ENCODE measurements at places on chromosomes 12 and 14. TPM values are rescaled to one million over a fixed set of nuclear protein-coding genes. Genes with fewer than 3 reads are reported as not detected.

DNA sequence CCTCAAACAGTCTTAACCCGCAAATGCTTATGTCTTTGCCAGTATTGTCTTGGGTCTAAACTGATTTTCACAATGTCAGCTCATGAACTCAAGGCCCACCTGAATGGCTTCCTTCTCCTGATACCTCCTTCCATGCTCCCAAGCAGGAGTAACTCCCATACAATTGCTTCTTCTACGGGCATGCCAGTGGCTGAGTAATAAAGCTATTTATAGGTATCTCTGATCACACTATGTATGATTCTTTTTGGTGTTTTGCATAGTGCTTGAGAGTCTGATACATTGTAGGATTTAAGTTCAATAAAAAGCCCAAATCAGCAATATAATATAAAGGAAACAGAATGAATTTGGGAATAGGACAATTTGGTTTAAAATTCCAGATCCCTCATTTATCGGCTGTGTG, 235.0 kb upstream of the DCN start:
- no peaks in the 10 kb centered on the region for H3K36me3 ChIP-seq
- H3K4me3 ChIP-seq, result no peak overlapping the region
- no peak overlapping the region for H3K27ac ChIP-seq
- no peaks in the 10 kb centered on the region for H3K4me1 ChIP-seq
- no peak for DNase-seq

- peaks cover 85% of the 10 kb centered on the region for H3K27me3 ChIP-seq
- peaks cover 3% of the 10 kb centered on the region for H3K4me1 ChIP-seq
- H3K27ac ChIP-seq, result no peak overlapping the region
- H3K36me3 ChIP-seq, result no peaks in the 10 kb centered on the region
- peak; percentile 77 for DNase-seq
- H3K4me3 ChIP-seq, result peak overlapping the region; percentile 58
Observed at GRCh38 chr14:67514650-67515385, 18.3 kb upstream of the PLEKHH1 start.

DNA sequence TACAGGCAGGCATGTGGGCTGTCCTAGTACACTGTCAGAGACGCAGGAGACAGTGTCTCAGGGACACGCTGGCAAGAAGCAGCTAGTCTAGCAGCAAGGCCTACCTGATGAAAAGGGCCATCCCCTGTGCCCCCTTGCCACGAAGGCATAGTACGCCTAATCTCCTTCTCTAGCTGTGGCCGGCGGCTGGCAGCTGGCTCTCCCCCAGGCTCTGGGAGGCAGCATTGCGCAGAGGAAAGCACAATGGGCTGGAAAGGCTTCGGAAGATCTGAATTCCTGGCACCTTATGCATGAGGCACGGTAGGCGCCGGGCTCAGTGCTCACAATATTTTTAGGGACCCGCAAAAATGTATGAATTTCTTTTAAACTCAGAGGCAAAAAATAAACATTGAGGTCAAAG, 16.0 kb upstream of the PLEKHH1 start:
- DNase-seq, result peak; percentile 80
- peaks cover 3% of the 10 kb centered on the region for H3K4me1 ChIP-seq
- no peaks in the 10 kb centered on the region for H3K36me3 ChIP-seq

GRCh38 chr14:104784218-104784568, 11.4 kb downstream of the AKT1 start:
- H3K4me3 ChIP-seq, result no peak overlapping the region
- H3K27ac ChIP-seq, result no peak overlapping the region
- no peak for DNase-seq
- no peaks in the 10 kb centered on the region for H3K4me1 ChIP-seq

GRCh38 chr12:8993827-8994226, 4.5 kb downstream of the KLRG1 start:
- no peaks in the 10 kb centered on the region for H3K36me3 ChIP-seq
- H3K4me3 ChIP-seq, result no peak overlapping the region
- DNase-seq, result no peak
- H3K27ac ChIP-seq, result no peak overlapping the region

GRCh38 chr12:105769486-105769885, 369.3 kb downstream of the NUAK1 start:
- H3K36me3 ChIP-seq, result no peaks in the 10 kb centered on the region
- DNase-seq, result no peak
- H3K4me3 ChIP-seq, result no peak overlapping the region
- H3K27ac ChIP-seq, result no peak overlapping the region
- H3K4me1 ChIP-seq, result peaks cover 3% of the 10 kb centered on the region
- H3K27me3 ChIP-seq, result no peaks in the 10 kb centered on the region

GRCh38 chr14:26859483-26859882, 261.6 kb upstream of the NOVA1 start:
- no peak for DNase-seq
- H3K27ac ChIP-seq, result no peak overlapping the region
- no peak overlapping the region for H3K4me3 ChIP-seq

GRCh38 chr14:90523961-90524875, 127.4 kb downstream of the CALM1 start:
- no peaks in the 10 kb centered on the region for H3K36me3 ChIP-seq
- H3K27ac ChIP-seq, result no peak overlapping the region
- H3K4me3 ChIP-seq, result no peak overlapping the region
- no peak for DNase-seq
- no peaks in the 10 kb centered on the region for H3K4me1 ChIP-seq

- DNase-seq, result no peak
- no peaks in the 10 kb centered on the region for H3K27me3 ChIP-seq
- no peak overlapping the region for H3K4me3 ChIP-seq
- H3K36me3 ChIP-seq, result no peaks in the 10 kb centered on the region
- no peak overlapping the region for H3K27ac ChIP-seq
- no peaks in the 10 kb centered on the region for H3K4me1 ChIP-seq
Observed at GRCh38 chr12:29844667-29845066, 60.9 kb upstream of the TMTC1 start.

DNA sequence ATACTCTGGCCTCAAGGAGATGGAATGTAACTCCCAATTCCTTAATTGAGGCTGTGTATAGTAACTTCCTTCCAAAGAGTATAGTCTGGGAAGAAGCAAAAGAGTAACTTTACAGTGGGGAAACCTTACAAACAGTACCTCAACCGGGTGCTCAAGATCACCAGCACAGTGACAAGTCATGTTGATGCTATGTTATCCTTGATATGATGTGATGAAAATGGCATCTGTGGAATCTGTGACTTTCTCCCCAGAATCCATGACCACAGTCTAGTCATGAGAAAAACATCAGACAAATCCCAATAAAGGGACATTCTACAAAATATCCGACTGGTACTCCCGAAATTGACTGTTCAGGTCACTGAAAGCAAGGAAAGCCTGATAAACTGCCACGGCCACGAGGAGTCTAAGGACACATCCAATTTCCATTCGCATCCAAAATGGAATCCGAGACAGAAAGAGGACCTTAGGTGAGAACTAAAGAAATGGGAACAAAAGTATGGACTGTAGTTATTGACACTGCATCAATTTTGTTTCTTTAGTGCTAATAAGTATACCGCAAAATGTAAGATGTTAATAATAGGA, 97.3 kb upstream of the FRMD6 start:
- no peak overlapping the region for H3K4me3 ChIP-seq
- DNase-seq, result no peak
- H3K4me1 ChIP-seq, result no peaks in the 10 kb centered on the region
- no peak overlapping the region for H3K27ac ChIP-seq

DNA sequence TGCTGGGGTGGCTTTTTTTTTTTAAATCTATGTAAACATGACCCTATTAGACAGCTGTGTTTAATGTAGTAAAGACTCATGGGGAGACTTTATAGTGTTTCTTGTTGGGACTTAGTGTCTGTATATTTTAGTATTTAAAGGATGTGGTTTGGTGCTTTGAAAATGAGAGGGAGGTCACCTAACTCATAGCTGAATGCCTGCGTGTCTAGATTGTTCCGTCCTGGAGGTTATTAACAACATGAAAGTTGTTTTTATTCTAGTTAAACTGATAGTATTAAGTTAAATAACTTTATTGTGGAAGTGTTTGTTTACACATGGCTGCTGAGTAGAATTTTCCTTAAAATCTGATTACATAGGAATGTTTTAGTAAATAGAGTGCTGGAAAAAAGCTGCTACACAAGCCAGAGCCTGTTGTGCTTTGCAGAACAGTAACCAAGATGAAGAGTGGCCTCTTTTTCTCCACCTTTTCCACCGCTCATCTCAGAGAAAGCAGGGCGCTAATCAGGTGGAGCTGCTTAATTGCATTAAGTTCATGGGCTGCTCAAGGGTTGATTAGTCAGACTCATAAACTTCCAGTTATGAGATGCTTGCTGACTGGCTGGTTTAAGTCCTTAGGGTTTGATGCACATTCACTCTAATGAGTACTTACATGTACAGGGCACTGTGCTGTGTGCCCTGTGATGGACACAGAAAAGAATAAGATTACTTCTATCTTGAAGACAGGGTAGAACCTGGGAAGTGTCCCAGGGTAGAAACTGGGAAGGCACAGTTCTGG, 62.7 kb downstream of the FBXO34 start:
- no peaks in the 10 kb centered on the region for H3K27me3 ChIP-seq
- H3K4me3 ChIP-seq, result no peak overlapping the region
- H3K4me1 ChIP-seq, result peaks cover 20% of the 10 kb centered on the region
- H3K27ac ChIP-seq, result no peak overlapping the region

- DNase-seq, result peak; percentile 80
- H3K27me3 ChIP-seq, result no peaks in the 10 kb centered on the region
- no peak overlapping the region for H3K27ac ChIP-seq
- no peaks in the 10 kb centered on the region for H3K36me3 ChIP-seq
Observed at GRCh38 chr12:17992002-17992656, 97.9 kb downstream of the RERGL start.

DNA sequence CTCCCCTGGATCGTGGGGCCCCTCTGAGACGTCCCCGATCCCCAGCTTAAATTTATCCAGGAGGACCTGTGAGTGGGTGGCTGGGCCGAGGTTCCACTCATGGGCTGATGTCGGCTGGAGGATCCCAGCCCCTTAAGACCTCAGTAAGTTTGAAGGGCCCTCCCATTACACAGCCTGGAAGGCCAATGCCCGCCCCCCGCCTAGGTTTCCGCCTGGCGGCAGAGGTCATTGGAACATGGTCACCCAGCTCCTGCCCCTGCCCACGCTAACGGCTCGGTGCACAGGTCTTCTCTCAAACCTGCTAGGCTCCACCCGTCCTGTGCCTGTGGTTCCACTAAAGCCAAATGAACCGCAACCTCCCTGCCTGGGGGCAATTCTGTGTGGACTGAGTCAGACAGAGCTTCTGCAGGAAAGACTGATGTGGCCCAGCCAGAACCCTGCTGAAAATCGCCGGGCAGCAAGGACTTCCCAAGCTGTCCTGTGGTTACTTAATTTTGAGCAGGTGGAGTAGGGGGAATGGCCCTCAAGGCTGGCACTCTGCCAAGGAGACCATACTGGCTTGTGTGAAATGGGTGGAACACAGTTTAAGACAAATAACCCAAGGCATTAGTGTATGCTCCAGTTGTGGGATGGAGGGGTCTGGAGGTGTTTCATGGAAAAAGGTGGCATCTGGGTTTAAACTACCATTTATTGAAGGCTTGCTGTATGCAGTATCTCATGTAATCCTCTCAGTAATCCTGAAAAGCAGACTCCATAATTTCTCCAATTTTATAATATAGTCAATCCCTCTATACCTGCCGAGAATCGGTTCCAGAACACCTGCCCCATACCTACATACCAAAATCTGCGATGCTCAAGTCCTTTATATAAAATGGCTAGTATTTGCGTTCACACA, 903 bp upstream of the NT5DC3 start:
- no peak overlapping the region for H3K27ac ChIP-seq
- no peaks in the 10 kb centered on the region for H3K4me1 ChIP-seq
- peak; percentile 95 for DNase-seq
- H3K36me3 ChIP-seq, result no peaks in the 10 kb centered on the region
- peak overlapping the region; percentile 80 for H3K4me3 ChIP-seq

DNA sequence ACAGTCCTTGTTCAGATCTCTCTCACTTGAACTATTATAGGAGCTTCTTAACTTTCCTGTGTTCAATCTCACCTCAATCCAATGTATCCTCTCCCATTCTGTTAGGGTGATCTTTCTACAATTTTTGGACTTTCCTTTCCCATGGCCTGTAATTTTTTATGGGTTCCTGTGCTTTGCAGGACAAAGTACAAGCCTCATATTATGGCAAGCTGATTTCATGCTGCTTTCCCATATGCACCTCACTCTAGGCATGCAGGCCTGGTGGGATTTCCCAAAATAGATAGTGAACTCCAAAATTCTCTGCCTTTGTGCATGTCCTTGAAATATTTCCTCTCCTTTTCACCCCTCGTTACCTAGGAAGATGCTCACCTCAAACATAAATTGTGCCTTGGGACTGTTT, 499.4 kb downstream of the NAV3 start:
- H3K4me1 ChIP-seq, result peaks cover 3% of the 10 kb centered on the region
- H3K27ac ChIP-seq, result no peak overlapping the region
- no peaks in the 10 kb centered on the region for H3K36me3 ChIP-seq
- no peak for DNase-seq

- H3K27me3 ChIP-seq, result no peaks in the 10 kb centered on the region
- H3K36me3 ChIP-seq, result no peaks in the 10 kb centered on the region
- H3K27ac ChIP-seq, result no peak overlapping the region
- H3K4me3 ChIP-seq, result no peak overlapping the region
- DNase-seq, result no peak
- H3K4me1 ChIP-seq, result no peaks in the 10 kb centered on the region
Observed at GRCh38 chr14:33350366-33350990, 411.8 kb downstream of the NPAS3 start.

DNA sequence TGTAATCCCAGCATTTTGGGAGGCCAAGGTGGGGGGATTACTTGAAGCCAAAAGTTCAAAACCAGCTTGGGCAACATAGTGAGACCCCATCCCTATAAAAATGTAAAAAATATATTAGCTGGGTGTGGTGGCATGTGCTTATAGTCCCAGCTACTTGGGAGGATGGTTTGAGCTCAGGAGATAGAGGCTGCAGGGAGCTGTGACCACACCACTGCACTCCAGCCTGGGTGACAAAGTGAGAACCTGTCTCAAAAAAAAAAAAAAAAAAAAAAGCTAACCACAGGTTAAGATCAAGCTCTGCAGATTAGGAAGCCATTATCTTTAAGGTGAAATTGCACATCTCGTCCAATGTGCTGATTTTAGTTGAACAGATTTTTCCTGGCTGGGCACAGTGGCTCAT, 23.7 kb upstream of the CERS5 start:
- H3K4me1 ChIP-seq, result no peaks in the 10 kb centered on the region
- H3K27me3 ChIP-seq, result no peaks in the 10 kb centered on the region
- H3K36me3 ChIP-seq, result peaks cover 50% of the 10 kb centered on the region
- H3K27ac ChIP-seq, result no peak overlapping the region
- peak; percentile 12 for DNase-seq
- H3K4me3 ChIP-seq, result no peak overlapping the region

DNA sequence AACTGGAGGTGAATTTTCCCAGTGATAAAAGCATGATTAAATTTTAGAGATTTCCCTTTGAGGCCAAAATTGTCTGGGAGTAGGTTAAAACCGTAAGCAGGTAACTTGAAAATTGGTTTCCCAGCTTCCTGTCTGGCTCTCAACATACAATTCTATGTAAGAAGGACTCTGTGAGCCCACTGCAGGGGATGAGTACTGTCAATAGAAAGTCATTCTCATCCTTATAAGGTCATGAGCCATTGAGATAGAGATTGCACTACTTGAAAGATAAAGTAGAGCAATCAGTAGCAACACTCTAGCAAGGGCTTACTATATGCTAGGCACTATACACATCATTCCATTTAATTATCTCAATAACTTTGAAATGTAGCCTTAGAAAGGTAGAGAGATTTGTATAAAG, 225.6 kb upstream of the HMGA2 start:
- H3K27ac ChIP-seq, result no peak overlapping the region
- DNase-seq, result no peak

Gene BRAP
- total RNA-seq, result 23.6 TPM

Gene CPNE6
- not detected for total RNA-seq

Gene AQP6
- total RNA-seq, result not detected

Gene GRIN2B
- 5.5 TPM for total RNA-seq

Gene PLEKHD1
- 0.08 TPM for total RNA-seq

Gene SLC17A8
- 0.40 TPM for total RNA-seq

Gene HOXC12
- not detected for total RNA-seq

Gene HOXC5
- total RNA-seq, result not detected

Gene NTF3
- 1.4 TPM for total RNA-seq

Gene POTEM
- not detected for total RNA-seq

Gene MYO1H
- total RNA-seq, result not detected

Gene PIWIL1
- not detected for total RNA-seq
